ENCODE measurements at places on chromosomes 1 and 21. TPM values are rescaled to one million over a fixed set of nuclear protein-coding genes. Genes with fewer than 3 reads are reported as not detected.
A peak's percentile ranks its signal among the peaks of the same experiment; 100 is the strongest.

BECN2 gene
- total RNA-seq, result not detected

MAP3K7CL gene
- total RNA-seq, result 3.4 TPM

CFHR1 gene
- not detected for total RNA-seq

CD1B gene
- not detected for total RNA-seq

LSM10 gene
- total RNA-seq, result 47.5 TPM

PCSK9 gene
- total RNA-seq, result not detected

SLC25A34 gene
- total RNA-seq, result 1.6 TPM

DNA sequence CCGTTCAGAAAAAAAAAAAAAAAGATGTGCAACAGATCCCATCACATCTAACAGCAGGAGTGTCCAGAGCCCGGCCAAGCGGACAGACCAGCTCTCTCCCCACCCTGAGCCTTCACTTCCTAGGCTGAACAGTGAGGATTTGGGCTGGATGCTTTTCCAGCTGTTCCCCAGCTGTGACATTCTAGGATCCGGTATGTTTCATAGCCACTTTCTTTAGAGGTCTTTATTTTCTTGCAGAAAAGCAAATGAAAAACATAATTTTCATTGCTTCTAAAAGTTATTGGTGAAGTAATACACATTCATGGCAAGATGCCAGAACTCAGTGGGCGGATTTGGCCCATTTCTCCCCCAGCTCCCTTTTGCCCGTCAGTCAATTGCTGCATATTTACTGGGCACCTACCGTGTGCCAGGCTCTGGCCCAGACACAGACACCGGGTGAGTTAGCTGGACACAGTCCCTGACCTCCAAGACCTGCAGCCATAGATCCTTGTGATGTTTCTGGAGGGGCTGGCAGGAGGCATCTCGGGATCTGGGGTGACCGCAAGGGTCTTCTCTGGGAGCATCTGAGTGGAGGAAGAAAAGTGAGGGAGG, 213.7 kb upstream of the VAMP3 start:
- DNase-seq, result no peak

DNA sequence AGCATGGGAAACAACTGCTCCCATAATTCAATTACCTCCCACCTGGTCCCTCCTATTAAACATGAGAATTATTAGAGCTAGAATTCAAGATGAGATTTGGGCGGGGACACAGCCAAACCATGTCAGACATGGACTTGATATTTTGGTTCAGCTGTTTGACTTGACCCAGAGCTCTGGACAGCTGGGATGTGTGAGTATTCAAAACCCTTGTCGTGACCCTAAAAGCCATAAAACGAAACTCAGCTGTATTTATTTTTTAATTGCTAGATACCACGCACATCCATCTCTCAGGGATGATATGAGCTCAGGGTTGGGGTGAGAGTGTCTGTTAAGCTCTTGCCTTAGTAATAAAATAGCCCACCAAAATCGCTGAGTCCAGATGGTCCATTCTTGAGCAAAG, 45.4 kb downstream of the RCSD1 start:
- DNase-seq, result no peak

DNA sequence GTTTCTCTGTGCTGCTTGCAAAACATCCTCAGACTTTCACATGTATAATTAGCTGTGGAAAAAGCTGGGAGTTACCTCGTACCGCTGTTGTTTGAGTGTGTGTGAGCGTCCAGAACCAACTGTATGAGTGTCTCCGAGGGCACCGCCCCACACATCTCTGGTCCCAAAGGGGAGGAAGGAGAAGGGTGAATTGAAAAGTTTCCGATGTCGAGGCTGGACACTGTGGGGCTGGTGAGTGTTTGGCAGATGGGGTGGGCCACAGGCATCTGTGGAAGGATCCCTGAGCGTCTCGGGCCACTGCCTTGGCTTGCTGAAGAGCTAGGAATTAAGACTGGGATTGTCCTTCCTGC, 1.2 kb downstream of the ATP2B4 start:
- peak; percentile 39 for DNase-seq

DNA sequence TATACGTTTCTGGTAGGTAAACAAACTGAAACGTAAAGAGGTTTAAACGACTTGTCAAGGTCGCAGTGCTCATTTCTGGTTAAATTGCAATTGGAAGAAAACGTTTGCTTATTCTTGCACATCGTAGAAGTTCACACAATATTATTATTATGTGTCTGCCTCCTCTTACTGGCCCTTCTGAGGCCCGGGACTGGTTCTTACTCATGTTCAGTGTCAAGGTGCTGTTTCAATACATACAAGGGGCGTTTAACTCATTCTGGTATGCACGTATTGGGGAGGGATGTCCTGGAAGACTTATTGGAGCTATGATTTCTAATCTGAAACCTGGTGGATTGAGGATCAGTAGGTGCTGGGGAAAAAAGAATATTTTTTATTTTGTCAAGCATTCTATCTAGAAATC, 932 bp downstream of the RPF1 start:
- no peak for DNase-seq

GRCh38 chr1:18907917-18908845, 5.8 kb upstream of the ALDH4A1 start:
- no peak for DNase-seq

DNA sequence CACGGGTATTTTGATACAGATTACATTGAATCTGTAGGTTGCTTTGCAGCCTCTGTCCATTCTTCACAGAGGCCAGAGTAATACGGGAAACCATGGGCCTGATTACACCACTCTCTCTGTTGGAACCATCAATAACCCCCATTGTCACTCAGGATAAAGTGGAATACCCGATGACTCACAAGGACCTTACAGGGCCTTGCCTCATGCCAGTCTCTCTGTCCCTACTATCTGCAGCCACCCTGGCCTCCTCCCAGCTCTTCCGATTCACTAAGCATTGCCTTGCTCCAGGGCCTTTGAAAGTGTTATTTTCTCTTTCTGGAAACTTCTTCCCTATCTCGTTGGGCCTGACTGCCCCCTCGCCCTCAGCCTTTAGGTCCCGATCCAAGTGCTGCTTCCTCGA, 61.7 kb downstream of the HMGB4 start:
- DNase-seq, result no peak

DNA sequence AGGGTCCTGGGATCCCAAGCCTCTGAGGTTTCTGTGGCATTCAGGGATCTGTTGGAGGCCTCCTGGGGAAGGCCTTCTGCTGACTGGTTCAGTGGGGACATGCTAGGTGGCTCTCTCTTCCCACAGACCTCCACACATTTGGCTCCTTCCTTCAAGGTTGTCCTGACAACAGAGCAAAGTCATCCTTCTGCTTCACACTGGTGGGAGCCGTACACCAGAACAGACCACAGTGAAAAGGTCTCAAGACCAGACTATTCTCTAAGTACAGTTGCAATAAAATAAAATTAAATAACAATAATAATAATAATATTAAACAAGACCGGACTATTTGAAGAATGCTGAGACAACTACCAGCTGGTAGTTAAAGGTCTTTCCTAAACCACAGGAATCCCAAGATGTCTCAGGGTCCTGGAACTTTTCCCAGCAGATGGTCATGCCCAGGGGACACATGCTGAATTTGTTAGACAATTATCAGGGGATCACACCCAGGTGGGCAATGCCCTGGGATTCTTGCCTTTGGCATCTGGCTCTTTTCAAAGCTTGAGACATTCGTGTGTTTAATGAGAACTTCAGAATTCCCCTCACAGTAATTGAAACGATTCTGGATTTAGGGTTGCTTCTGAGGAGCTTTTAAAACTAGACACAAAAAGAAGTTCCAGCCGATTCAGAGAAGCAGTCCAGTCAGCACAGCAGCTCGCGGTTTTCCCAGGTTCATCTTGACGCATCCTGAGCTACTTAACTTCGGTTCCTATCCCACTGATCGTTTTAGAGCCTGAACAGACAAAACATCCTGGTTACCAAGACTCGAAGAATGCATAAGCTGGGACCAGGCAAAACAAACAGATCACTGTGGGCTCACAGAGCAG, 22.9 kb downstream of the HTR1D start:
- no peak for DNase-seq

GRCh38 chr1:89125240-89125912, 538 bp downstream of the GBP2 start:
- no peak for DNase-seq

- DNase-seq, result no peak
Measured at GRCh38 chr1:27136236-27136551, 18.7 kb downstream of the SLC9A1 start.

GRCh38 chr1:116908820-116909511, 750 bp upstream of the PTGFRN start:
- DNase-seq, result no peak

DNA sequence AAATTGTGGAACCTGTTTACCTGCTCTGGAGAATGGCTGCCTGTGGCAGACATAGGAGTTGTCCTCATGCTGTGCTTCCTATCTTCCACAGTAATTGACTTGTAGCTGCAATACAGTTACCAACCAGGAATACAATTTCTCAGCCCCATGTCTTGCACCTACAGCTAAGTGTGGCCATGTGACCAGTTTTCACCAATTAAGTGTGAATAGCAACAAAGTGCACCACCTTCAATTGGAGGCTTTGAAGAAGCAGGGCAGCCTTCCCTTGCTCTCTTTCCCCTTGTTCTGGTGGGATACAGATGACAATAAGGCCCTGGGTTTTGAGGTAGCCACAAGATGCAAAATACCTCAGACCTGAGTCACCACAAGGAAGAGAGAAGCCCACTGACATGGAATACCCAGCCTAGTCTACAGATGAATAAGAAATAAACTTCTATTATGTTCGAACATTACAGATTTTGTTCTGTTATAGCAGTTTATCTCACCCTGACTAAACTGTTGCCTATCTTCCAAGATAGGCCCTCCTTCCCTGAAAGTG, 70.2 kb upstream of the S1PR1 start:
- DNase-seq, result no peak

DNA sequence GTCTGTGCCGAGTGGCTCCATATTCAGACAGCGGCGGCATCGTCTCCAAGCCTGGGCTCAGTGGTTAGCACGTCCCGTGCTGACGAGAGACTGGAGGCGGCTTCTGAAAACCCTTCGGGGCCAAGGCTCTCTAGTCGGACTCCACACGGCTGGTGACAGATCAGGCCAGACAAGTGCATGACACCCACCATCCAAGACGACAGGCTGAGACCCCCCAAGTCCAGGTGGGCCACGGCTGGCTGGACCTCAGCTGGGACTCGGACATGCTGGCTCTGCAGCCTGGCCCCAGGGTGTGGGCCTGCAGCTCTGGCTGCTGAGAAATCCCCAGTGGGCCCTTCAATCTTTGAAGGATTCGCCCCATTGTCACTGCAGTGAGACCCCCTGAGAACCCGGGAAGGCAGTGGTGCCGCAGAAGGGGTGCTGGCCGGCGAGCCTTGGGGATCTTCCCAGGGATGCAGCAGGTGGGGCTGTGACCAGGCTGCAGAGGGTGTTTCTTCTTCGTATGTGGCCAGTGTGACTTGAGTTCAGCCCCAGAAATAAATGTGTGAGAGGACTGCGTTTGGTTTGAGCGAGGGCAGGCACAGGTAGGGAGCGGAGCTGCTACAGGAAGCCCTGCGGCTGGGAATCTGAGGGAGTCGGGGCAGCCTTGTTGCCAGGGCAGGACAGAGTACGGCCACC, 15.9 kb upstream of the SLC19A1 start:
- DNase-seq, result no peak

DNA sequence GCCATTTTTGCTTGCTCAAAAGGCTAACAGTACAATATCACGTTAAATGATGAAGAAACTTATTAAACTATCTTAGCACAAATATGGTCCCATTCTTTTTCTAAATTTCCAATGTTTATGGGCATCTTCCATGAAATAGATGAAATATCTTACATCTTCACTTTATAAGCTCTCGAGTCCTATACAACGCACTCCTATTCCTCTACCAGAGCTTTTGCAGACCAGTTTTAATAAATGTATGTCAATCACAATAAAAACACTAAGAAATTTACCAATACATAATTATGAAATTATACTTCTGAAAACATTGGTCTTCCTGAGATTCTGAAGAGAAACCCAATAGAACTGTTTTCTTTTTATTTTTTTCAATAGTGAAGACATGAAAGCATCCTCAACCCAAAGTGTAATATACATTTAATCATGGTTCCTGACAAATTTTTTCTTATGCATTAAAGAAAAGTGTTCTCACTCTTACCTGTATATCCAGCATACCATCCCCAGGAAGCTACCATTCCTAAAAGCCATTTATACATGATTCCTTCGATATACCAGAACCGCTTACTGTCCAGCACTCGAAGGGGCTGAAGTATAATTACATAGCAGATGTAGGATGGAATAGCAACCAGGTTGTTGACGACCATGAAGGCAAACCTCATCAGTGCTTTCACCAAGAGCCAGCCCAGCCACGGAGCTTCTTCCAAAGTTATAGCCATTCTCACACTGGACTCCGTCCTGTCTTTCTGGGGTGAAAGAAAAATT, 1.8 kb downstream of the LPGAT1 start:
- DNase-seq, result no peak
